ENCODE measurements at places on chromosomes 6 and 20.
A peak's percentile ranks its signal among the peaks of the same experiment; 100 is the strongest.

DNA sequence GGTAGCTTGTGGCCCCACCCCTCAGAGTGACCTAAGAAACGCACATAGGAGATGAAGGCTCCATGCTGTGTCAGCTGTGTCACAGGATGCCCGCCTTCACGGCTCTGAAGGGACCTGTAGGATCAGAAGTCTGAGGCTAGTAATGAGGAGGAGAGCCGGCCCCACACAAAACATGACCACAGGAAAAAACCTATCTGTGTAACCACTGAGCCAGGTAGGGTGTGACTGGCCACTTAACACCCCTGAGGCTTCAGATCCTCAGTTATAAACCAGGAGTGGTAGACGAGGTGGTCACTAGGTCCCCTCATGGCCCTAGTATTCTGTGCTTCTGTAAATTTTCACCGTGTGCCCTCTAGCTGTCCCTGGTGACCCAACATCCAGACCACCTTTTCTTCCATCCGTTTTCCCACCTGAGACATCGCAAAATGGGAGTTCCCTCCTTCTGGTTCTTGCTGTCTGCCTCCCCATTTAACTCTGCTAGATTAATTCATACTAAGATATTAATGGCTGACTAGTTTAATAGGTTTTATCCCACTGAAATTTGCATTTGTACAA lies 52.8 kb downstream of the TBC1D7 start:
- no peak for DNase-seq

GRCh38 chr6:163338671-163339405 lies 75.7 kb upstream of the QKI start:
- DNase-seq = peak; percentile 16

GRCh38 chr6:74946961-74947360 lies 258.9 kb downstream of the COL12A1 start:
- no peak for DNase-seq

DNA sequence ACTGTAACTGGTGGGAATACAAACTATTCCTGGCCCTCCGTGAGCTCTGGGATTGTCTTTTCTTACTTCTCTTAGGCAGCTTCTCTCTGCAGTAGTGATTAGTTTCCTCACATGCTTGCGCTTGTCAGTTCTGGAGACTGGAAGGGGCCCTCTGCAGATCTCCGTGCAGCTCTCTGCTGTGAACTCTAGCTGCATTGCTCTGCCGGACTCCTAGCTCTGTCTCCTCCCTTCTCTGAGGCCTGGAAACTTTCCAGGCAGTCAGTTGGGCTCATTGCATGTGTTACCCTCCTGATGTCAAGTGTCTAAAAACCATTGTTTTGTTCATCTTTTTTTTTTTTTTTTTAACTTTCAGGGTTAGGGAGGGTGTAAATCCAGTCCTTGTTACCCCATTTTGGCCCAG lies 102.3 kb downstream of the CTNNBL1 start:
- no peak for DNase-seq

DNA sequence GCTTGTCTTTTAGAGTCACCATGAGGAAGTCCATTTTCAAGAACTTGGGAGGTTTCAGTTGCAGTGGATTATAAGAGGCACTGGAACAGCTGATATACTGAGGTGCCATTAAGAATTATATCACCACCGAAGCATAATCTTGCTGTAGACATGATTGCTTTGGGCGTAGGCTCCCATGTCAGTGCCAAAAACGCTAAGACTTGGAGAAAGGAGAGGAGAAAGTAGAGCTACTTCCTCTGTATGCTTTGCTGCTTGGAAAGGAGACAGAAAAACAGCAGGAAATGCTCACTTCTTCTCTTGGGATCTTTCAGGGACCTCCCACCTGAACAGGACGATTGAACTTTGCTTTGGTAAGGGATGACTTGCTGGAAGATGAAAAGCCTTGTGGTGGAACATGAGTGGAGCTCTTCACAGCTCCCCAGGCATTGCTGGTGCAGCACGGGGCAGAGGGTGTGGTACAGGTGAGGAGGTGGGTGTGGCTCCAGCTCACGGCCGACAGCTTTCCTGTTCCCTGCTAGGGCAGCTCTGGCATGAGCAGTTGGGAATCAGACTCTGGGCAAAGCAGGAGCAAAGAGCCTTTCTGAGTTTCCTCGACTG lies 190.4 kb upstream of the JAG1 start:
- peak; percentile 71 for DNase-seq

DNA sequence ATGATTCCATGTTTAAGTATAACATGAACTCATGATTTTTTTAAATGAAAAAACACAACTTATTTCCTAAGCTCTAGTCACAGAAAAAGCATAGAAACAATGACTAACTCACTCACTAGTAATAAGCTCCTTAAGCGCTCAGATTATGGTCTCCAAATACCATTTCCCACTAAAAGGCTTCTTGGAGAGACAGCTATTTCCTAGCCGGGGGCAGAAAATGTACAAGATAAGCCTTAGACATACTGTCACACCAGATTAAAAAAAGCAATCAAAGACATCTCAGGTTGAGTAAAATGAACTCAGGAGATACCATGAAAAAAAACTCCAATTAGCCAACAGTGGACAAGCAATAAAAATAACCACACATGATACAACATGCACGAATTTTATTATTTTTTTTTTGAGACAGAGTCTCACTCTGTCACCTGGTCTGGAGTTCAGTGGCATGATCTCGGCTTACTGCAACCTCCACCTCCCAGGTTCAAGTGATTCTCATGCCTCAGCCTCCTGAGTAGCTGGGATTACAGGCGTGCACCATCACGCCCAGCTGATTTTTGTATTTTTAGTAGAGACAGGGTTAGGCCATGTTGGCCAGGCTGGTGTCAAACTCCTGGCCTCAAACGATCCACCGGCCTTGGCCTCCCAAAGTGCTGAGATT lies 14.9 kb downstream of the SRPK1 start:
- no peak for DNase-seq

GRCh38 chr6:122432816-122433215 lies 33.4 kb downstream of the HSF2 start:
- DNase-seq = no peak

GRCh38 chr20:36202891-36203338 lies 33.4 kb upstream of the AAR2 start:
- DNase-seq = peak; percentile 63

GRCh38 chr6:45411959-45412358 lies 34.2 kb upstream of the SUPT3H start:
- peak; percentile 24 for DNase-seq

DNA sequence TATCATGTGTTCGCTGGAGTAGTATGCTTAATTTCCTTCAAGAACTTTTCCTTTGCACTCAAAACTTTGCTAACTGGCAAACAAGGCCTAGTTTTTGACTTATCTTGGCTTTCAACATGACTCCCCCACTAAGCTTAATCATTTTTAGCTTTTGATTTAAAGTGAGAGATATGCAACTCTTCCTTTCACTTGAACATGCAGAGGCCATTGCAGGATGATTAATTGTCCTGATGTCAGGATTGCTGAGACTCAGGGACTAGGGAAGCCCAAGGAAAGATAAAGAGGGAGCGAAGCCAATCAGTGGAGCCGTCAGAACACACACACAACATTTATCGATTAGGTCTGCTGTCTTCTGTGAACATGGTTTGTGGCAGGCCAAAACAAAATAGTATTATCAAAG lies 491.4 kb downstream of the CBLN4 start:
- DNase-seq = no peak

DNA sequence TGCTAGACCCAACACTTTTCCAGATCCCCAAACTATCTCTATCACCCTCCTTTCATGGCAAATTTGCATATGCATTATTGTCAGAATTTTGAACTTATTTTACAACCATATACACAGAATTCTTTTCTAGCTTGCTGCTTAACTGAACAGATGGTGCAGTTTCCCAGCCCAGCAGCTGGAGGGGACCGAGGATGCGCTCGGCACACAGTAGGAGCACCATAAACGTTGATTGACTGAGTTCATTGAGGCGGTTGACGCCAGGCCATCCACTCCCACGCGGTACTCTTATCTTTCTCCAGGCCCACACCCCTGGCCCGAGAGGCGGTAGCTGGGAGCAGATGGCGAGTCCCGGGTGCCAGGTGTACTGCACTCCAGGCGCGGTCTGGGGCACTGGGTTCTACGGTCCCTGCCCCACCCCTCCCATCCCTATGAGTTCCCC lies 6.8 kb upstream of the SOX4 start:
- peak; percentile 99 for DNase-seq

- DNase-seq = peak; percentile 84
These were observed 82.5 kb downstream of the B3GAT2 start for GRCh38 chr6:70874181-70874913.

DNA sequence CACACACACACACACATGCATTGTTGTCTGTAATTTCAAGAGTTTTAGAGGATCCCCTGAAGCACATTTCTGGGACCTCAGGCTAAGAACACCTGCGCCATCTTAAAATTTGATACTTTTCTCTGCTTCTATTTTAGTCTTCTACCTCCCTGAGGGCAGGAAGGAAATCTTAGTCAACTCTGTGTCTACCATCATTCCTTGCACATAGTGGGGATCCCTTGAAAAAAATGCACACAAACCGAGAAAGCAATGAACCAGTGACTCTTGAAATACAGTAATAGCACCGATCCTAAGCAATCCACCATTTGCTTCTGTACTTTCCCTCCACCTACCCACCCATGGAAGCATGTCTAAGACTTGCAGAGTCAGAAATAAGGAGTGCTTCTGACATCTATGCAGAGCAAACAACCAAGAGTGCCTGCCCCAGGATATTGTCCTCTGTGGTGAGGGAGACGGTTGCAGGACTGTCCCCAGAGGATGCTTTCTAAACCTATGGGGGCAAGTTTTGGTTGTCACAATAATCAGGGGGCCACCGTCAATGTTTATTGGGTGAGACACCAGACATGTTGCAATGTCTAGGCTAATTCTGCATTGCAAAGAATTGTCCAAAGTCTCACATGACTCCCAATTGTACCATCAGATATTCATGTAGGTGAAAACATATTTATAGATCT lies 208.0 kb upstream of the TAB2 start:
- no peak for DNase-seq

- no peak for DNase-seq
These were observed 56.8 kb downstream of the TFAP2C start for GRCh38 chr20:56685879-56686278.

- DNase-seq = no peak
These were observed 31.3 kb upstream of the GRM4 start for GRCh38 chr6:34177181-34177591.

DNA sequence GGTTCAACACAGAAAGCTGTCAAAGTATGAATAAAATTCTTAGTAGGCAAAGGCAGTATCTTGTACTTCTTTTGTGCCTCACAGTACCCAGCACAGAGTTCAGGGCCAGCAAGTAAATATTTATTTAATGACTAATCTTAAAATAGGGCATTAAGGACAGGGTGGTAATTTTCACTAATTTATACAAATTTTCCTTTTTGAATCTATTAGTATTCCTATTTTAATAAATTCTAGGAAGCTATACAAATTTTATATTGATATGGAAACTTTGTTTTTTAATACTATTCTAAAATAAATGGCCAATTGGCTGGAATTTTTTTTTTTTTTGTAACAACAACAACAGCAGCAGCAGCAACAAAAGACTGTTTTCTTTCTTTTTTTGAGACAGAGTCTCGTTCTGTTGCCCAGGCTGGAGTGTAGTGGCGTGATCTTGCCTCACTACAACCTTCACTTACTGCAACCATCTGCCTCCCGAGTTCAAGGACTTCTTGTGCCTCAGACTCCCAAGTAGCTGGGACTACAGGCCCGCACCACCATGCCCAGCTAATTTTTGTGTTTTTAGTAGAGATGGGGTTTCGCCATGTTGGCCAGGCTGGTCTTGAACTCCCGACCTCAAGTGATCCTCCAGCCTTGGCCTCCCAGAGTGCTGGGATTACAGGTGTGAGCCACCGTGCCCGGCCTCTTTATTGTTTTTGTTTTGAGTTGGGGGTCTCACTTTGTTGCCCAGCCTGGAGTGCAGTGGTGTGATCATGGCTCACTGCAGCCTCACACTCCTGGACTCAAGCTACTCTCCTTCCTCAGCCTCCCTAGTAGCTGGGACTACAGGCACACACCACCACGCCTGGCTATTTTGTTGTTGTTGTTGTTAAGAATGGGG lies 85.2 kb downstream of the FKBP5 start:
- DNase-seq = peak; percentile 6
